ENCODE measurements at places on chromosomes 5 and 9. TPM values are rescaled to one million over a fixed set of nuclear protein-coding genes. Genes with fewer than 3 reads are reported as not detected.

DNA sequence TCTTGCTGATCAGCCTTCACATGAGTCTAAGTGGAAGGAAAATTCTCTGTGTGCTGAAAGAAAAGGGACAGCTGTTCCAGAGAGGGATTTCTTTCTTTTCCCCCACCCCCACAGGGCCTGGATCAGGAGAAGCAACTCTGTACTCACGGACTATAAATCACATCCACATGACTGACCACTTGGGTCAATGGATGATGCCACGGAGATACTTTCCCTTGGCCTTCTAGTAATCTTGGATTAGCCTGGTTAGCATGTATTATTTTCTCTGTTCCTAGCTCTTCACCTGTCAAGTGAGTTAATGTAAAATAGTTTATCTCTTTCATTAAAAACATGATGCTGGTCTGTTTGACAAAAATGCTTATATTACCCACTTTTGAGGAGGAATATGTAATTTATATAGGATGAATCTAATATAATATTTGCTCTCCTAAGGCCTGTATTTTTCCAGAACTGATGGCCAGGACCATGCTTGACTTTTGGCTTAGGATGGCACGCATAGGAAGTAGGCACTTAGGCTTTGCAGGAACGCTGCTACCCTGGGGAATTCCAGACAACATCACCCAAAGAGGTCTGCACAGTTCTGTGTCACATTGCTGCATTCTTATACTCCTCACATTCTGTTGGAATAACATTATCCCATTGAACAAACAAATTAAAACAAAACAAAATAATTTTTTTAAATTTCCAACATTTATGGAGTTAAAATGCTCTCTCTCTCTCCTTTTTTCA lies 892.1 kb downstream of the TLE1 start:
- DNase-seq, result no peak

DNA sequence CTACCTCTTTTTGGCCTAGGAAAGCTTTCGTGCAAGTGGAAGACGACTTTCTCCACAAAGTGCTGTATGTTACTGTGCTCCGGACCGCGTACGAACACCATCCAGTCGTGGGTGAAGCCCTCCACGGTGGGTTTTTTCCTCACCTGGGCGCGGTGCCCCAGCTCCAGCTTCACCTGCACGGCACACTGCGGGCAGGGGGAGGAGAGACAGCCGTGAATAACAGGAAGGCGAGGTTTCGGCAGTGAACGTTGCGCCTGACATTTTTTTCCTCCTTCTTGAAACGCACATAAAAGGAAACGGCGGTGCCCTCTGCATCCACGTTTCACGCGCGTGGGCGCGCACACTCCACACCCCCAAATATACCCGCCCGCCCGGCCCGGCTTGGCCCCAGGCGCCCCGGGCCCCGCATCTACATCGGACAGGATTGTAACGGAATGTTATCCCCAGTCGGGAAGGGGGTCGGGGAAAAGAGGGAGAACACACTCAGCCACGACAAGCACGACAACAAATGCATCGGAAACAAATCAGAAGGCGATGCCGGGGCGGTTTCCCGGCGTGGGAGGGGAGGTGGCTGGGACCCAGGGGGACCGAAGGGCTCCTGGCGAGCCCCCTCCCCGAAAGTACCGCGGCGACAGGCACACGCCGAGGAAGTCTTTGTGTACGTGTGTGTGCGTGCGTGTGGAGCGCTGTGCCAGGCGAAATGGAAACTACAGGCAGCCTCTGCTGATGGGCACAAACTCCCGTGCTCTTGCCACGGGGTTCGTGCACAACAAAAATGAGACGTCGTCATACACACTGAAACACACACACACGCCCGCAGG lies 1.4 kb downstream of the MLLT3 start:
- peak; percentile 64 for DNase-seq

Gene FNBP1
- polyA plus RNA-seq, result 165 TPM

Gene PCDHB10
- polyA plus RNA-seq, result not detected

Gene DDX4
- not detected for polyA plus RNA-seq

- no peak for DNase-seq
Measured at GRCh38 chr9:90999425-91000397, 198.1 kb downstream of the SYK start.

GRCh38 chr5:119996128-119996527 lies 366.8 kb downstream of the FAM170A start:
- no peak for DNase-seq

Gene SCGB3A2
- not detected for polyA plus RNA-seq

- no peak for DNase-seq
Measured at GRCh38 chr5:66744040-66744439, 147.8 kb downstream of the MAST4 start.

Gene NRG2
- polyA plus RNA-seq, result 0.15 TPM

- no peak for DNase-seq
Measured at GRCh38 chr9:81559197-81559596, 130.2 kb downstream of the TLE1 start.

DNA sequence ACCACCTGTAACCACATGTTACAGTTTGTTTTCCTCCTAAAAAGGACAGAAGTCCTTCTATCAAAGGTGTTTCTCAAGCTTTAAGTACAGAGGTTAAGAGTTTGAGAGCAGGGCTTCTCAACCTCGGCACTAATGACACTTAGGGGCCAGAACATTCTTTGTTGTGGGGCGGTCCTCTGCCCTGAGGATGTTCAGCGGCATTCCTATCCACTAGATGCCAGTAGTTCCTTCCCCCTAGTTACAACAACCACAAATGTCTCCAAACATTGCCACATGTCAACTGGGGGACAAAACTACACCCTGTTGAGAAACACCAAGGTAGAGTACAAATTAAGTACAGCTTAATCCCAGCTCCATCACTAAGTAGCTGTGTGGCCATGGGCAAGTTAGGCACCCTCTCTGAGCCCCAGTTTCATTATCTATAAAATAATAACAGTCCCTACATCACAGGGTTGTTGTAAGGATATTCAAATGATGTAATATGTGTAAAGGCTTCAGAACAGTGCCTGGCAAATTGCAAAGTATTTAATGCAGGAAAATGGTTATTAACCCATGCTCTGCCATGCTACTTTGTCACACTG lies 44.6 kb downstream of the PIP5K1B start:
- no peak for DNase-seq

DNA sequence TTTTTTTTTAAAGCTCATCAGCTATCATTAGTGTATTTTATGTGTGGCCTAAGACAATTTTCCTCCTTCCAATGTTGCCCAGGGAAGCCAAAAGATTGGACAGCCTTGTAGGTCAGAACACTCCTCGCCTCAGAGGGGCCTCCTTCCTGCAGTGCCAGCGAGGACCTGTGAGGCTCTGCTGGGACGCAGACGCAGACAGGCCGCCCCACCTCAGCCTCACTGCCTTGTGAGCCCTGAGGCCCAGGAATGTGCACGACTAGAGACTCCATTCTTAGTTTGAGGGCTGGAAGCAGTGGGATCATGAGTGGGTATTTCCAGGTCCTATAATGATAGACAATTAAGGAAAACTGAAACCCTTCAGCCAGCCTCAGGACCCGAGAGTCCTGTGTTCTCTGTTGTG lies 85.4 kb downstream of the PJA2 start:
- DNase-seq, result no peak

Gene SPAAR
- not detected for polyA plus RNA-seq

GRCh38 chr9:7164440-7165330 lies 406.9 kb downstream of the KDM4C start:
- no peak for DNase-seq

Gene FAM153A
- 2.0 TPM for polyA plus RNA-seq

GRCh38 chr9:103821115-103821514 lies 273.0 kb upstream of the SMC2 start:
- DNase-seq, result no peak

DNA sequence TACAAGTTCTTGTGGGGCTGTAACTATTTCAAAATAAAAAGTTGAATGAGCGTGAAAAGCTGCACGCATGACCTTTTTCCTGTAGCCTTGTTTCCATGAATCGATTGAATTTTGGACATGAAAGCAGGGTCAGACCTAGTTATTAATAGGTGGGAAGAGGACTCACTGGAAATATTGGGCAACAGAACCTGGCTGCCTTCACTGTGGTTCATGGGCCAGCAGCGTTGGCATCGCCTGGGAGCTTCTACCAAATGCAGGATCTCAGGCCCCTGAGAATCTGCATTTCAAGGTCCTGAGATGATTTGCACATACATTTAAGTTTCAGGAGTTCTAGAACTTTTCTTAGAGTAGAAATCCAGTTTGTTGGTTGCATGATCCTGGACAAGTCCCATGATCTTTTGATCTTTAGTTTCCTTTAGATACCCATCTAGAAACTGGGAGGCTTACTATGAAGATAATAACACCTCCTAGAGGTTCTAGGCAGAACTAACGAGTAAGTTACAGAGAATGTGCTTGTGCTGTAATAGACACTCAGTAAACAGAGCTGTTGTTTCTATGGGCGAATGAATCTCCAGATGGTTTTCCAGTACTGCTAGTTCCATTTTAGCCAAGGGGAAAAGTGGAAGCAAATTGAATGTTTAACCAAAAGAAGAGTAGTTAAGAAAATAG lies 12.4 kb downstream of the ANKRD33B start:
- no peak for DNase-seq

DNA sequence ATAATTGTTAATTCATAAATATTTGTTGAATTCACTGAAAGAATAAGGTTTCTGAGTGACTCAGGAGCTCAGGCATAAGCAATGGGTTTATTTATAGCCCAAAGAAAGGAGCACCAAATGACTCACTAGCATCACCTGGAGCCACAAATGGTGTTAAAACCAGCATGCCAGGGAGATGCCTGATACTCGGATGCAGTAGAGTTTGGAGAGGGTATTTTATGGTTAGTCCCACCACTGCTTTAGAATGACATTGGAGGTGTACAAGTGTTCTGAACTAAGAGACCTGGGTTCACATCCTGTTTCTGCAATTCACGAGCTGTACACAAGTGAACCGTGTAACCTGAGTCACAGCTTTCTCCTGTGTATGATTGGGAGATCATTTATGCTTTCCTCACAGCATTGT lies 25.2 kb downstream of the CCL28 start:
- DNase-seq, result no peak

DNA sequence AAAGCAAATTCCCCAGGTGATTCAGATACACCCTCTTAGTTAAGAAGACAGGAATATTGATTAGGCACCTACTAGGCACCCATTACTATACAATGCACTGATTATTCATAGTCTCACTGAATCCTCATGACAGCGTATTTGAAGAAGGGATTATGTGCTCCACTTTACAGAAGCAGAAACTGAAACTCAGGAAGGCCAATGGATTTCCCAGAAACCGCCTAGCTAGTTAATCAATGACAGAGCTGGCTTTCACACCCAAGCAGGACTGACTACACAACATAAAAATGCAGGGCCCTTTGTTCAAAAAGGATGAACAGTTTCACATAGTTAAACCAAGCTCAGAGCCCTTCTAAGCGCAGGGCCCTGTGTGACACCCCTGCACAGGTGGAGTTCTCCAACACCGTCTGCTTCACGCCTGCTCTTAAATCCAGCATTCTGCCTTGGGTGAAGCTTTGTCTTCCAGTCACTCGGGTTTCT lies 117.3 kb downstream of the TTLL11 start:
- no peak for DNase-seq

Gene SGTB
- polyA plus RNA-seq, result 9.3 TPM

Gene PCDHA8
- polyA plus RNA-seq, result not detected

GRCh38 chr5:179146277-179146676 lies 86.1 kb downstream of the ZNF354C start:
- DNase-seq, result peak; percentile 25

DNA sequence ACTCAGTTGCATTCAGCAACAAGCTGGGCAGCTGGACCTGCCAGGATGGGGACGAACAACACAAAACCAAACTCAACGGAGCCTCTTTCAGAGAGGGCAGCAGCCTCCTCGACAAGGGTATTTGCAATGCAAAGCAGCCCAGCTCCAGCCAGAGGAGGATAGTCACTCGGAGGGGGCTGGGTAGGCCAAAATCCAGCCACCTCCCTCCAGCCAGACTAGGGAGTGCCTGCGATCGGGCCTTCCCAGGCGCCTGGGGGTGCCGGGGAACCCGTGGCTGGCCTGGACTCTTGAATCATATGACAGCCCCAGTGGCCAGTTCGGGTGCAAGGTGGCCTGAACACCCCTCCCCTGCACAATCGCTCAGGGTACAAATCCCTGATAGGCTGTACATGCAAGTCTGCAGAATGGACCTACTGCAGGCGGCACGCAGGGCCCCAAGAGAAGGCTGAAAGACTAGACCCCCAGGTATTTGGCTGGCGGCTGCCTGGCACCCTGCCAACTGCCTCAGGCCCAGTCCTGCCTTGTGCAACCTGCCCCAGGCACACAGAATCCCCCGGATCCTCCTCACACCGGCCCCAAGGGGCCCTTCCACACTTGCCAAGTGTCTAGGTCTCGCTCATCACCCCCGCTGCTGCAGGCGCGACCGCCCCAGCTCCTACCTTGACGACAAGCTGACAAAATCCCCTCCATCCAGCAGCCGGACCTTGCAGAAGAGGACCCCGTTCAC lies 1.3 kb downstream of the EEIG1 start:
- DNase-seq, result no peak

DNA sequence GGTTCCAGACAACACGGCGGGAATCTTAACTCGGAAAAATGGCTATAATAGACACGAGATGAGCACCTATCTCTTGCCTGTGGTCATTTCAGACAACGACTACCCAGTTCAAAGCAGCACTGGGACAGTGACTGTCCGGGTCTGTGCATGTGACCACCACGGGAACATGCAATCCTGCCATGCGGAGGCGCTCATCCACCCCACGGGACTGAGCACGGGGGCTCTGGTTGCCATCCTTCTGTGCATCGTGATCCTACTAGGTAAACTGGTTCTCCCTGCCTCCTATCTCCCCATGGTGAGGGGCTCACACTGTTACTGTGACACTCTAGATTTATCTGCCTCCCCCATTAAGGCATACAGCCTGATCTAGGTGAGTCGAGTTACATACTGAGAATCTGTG lies 124.2 kb downstream of the CDH6 start:
- DNase-seq, result no peak

Data from CD4-positive, alpha-beta memory T cell (primary cell).